ENCODE measurements at places on chromosomes 12 and 14.

DNA sequence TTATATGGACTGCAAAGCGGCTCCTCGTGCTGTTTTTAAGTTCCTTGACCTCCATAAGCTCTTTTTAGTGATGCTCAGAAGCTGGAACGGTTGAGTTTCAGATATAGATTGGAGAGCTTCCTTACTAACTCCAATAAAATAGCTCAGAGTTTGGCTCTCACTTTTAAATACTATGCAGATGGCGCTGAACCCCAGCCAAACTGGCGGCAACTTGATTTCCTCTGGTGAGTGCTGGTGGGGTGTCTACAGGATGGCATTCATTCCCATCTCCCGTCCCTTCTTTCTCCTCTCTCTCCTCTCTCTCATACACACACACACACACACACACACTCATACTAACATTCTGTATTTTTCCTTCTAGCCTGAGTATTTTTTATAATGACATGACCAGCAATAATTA is 346.3 kb downstream of the ETNK1 start:
- DNase-seq: no peak

- no peak for DNase-seq
Observed at GRCh38 chr14:57031474-57031873, 221.2 kb upstream of the OTX2 start.

- DNase-seq: no peak
Observed at GRCh38 chr12:77013091-77013490, 52.3 kb downstream of the E2F7 start.

DNA sequence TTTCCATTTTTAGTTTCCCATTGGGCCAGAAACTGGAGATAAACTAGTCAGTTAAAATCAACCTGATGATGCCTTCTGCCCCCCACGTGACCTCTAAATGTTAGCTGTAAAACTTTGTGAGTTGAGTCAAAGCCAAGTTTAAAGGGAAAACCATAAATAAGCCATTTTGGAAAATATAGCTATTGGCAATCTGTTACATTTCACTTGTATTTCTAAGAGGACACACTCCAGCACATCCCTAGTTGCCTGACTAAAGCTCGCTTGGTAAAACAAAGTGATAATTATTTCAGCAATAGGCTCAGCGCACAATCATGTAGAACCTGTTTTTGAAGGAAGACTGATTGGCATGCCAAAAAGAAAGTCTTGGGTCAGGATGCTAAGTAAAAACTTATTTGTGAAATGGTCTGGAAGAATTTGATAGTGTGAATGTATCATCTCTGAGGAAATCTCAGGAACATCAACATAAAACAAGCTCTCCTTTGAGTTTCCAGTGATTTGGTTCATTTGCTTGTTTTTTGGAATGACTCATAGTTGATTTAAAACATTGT is 49.2 kb upstream of the AEBP2 start:
- no peak for DNase-seq

GRCh38 chr12:2286461-2287131 is 233.8 kb downstream of the CACNA1C start:
- no peak for DNase-seq

- no peak for DNase-seq
Observed at GRCh38 chr12:11884116-11884515, 186.6 kb upstream of the BCL2L14 start.

- DNase-seq: no peak
Observed at GRCh38 chr12:47078733-47079467, 521 bp upstream of the PCED1B start.
